Activated effector memory CD4-positive, alpha-beta T cell treated with Interleukin-2 at 50 U/mL for 16 hours (primary cell): ENCODE measurements at places on chromosomes 7 and 10.
A peak's percentile ranks its signal among the peaks of the same experiment; 100 is the strongest.

- no peak for DNase-seq
Observed at GRCh38 chr7:1678081-1678543, 8.0 kb downstream of the ELFN1 start.

- no peak for DNase-seq
Observed at GRCh38 chr7:4178916-4179687, 503.0 kb upstream of the FOXK1 start.

DNA sequence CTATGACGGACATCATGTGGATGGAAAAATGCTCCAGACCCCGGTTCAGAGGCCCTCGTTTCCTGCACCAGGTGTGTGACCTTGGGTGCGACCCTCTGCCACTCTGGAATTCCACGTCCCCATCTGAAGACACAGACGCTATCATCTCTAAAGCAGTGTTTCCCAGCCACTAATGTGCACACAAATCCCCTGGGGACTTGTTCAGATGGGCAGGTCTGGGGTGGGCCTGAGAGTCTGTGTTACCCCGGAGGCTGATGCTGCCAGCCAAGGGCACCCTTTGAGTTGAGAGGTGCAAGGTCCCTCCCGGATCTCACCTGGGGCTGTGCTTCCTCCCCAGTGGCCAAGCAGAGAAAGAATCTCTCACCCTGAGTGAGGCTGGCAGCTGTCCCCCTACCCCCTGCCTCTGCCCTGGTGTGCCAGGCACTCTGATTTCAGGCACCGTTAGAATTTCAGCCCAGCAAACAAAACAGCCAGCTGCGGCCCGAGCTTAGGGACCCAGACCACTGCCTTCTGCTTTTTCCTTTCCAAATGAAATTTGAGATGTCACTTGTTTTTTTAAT lies 90.0 kb downstream of the SLIT1 start:
- no peak for DNase-seq

- DNase-seq, result no peak
Observed at GRCh38 chr7:100034871-100035510, 14.6 kb upstream of the ZSCAN21 start.

DNA sequence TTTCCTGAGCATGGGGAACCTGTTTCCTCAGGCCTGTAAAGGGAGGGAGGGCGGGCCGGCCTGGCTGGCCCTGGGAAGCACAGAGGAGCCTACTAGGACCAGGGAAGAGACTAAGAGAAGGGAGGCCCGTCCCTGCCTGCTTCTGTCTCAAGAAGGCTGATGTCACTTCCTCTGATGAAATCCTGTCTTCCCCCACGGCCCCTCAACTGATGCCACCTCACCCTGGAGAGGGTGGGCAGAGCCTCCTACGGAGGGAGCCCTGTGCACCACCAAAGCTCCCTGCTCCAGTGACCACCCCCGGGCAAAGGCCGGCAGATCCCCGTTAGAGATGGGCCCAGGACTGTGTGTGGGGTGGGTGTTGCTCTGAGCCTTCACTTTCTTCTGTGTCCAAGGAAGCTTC lies 1.0 kb upstream of the PILRA start:
- no peak for DNase-seq

DNA sequence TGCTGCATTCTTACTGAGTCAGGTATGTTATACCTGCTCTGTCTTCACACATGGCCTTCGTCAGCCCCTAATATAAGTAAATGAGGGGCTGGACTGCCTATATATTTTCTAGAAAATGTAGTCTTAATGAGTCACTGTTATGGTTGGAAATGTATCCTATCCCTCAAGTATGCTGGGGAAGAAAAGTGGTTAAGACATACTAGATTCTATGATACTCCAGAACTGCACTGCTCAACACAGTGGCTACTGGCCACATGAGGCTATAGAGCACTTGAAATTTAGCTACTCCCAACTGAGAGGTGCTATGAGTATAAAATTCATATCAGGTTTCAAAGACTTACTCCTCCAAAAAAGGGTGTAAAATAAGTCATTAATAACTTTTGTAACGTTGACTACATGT lies 104.3 kb upstream of the STEAP1B start:
- DNase-seq, result no peak

DNA sequence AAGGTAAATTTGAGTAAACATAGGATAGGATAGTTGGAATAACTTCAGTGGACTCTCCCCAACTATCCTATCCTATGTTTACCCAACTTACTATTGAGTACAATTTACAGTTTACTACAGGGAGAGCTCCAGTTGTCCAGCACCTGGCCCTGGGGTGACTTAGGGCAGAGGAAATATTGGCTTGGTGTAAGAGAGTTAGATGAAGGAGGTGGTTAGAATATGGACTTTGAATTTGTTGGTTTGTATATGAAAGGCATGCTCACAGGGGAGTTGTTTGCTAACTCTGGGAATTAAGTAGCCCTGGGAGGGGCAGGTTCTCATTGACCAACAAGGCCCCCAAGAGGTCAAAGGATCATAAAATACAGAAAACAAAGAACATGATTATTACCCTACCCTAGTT lies 497.7 kb downstream of the ARL4A start:
- DNase-seq, result no peak

DNA sequence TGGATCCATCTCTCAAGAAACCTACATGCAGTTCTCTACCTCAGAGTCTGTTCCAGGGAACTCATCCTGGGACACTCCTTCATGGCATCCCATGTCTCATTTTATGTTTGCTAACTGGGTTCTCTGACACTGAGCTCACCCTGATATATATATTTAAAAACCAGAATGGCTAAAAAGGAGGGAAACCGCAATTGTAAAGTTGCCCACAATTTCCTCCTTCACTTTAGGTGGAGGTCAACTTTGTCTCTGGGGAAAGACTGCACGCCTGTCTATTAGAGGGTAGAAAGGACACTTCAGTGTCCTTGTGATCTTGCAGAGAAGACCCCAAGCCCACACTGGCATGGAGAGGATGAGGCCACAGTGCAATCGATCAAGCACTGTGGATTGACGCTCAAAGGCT lies 131.7 kb downstream of the TEX36 start:
- no peak for DNase-seq

DNA sequence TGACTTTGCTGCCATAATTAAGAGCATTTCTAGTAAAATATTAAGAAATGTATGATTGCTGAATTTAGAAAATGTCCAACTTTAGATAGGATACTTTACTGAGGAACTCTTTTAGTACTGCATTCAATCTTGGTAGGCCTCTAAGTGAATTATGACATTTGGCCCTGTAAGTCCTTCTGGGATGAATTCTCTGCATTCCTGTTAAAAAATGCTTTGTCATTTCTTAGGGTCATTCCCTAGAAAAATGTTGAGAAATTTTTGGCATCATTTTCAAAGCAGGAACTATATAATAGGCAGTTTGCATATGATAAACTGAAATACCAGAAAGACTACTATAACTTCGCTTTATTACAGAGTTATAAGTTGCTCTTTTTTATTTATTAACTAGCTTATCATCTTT lies 69.3 kb upstream of the PRR15 start:
- DNase-seq, result no peak

DNA sequence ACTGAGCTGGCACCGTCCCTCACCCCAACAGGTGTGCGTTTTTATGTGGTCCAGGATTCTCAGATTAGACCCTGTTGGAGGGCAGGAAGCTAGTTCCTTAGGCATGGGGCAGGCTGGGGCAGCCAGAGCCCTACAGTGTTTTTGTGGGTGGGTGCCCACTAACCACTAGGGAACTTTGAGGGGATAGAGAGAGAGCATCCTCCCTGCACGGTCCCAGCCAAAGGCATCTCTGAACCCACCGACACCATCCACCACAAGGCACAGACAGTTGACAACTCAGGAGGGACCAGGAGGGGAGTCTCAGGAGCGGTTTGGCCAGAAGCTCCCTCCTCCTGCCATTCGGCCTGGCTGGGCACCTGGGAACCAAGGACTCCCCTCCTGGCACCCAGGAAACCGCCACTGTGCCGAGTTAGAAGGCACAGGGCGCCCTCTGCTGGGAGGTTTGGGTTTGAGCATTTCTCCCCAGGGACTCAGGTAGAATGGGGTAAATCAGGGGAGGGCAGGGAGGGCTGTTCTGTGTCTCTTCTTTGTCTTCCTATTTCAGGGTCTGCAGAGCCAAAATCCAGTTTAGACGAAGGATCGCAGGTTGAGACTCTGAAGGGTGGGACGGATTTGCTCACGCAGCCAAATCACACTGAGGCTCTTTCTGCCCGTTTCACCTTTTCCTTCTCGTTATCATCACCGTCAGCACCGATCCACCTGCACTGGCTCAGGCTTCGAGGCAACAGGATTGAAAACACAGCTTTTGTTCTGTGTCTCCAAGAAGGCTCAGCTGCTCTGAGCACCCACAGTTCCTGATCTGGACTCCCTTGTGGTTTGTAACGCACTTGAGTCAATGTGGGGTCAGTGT lies 84.8 kb upstream of the COL13A1 start:
- peak; percentile 22 for DNase-seq

DNA sequence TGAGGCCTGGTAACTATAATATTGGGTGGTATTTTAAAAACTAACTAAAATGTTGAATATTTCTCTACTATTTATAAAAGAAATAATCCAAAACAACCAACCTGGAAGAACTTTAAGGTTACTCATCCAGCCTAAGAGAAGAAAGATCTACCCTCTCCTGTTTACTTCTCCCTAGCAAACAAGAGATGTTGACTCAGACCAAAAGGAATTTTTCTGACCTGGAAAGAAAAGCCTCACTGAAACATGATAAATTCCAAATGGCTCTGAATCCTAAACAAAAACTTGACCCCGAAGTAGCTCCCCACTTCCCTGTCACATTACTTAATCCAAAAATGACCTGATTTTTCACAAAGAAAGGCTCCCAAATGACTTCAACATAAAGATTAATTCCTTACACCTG lies 101.2 kb downstream of the PARD3 start:
- DNase-seq, result no peak

DNA sequence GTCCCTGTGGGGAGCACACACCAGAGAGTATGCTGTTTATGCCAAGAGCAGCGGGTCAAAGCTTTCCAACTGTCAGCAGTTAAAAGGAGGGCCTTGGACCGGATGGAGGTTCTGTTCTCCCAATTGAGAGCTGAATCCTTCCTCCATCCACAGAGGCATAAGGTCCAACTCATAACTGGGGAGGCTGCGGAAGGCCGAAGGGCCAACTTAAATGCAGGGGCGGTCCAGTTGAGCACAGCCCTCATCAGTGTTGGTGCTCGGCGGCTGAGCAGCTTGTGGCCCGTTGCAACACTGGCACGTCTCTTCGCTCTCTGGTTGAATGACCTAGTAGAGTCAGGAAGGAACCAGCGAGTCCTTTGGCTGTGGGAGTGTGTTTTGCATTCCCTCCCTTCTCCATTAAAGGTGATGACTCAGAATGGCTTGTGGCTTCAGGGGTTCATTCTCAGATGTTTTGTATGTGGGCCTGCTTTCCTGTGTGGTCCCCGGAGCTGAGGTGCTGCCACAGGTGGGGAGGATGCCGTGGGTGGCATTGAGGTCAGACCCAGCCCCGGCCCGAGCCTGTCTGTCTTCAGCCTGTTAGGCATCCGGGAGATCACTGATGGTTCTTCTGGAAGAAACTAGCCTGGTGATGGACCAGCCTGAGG lies 44.8 kb upstream of the DMBT1 start:
- DNase-seq, result peak; percentile 74
